AG20443 (cell line): ENCODE measurements at places on chromosomes 5 and 9.

- DNase-seq = no peak
These were observed 1083.0 kb downstream of the CDH9 start for GRCh38 chr5:25955337-25955736.

DNA sequence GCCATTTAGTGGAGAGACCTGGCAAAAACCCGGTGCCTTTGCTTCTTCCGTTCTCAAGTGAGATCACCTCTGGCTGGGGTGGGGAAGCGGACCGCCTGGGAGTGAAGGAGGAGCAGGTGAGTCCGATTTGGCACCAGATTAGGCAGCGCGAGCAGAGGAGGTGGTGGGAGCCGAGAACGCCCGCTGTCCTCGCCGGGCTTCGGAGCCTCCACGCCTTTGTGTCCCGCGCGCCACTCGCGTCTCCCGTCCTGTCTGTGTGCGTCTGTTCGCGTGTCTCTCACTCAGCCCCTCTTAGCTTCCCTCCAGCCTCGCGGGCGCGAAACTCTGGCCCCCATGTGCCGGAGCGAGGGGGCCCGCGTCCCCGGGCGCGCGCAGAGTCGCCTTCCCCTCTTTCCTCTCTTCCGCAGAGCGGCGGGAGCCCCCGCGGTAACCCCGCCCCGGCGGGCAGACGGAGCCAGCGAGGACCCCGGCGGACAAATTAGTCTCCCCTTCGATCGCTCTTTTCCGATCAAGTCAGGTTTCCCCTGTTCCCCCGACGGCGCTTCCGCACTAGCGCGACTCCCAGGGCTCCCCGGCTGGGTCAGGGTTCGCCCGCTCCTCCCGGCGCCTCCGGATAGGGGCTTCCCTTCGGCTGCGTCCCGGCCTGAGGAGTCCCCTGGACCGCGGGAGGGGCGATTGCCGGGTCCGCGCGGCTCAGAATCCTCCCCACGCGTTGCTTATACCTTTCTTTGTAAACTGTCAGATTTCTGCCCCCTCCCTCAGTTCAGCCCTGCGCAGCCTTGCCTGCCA lies 7.1 kb downstream of the POU4F3 start:
- no peak for DNase-seq

GRCh38 chr9:106920701-106921283 lies 57.8 kb downstream of the ZNF462 start:
- DNase-seq = peak; percentile 60

DNA sequence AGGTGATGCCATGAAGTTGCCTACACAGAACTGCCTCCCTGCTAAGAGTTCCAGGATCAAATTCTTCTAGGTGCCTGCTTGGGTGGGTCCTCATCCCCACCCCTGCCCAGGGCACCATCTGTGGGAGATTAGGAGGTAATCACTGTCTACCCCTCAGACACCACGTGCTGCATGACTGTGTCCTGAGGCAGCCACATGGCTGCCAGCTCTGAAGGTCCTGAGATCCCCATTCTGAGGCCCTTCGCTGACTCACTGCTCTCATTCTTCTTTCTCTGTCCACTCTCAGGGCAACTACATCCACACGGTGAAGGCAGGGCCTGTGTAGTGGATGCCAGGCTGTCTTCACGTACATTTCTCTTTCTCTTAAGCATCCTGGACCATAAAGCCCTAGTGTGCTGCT lies 222.9 kb upstream of the ANKRD55 start:
- DNase-seq = peak; percentile 85

- peak; percentile 99 for DNase-seq
These were observed at the start of gene PCYOX1L for GRCh38 chr5:149357370-149358293. TSS of gene PCYOX1L (plus strand) at chr5:149358046. CDS start at chr5:149358069, 23 bp downstream.

DNA sequence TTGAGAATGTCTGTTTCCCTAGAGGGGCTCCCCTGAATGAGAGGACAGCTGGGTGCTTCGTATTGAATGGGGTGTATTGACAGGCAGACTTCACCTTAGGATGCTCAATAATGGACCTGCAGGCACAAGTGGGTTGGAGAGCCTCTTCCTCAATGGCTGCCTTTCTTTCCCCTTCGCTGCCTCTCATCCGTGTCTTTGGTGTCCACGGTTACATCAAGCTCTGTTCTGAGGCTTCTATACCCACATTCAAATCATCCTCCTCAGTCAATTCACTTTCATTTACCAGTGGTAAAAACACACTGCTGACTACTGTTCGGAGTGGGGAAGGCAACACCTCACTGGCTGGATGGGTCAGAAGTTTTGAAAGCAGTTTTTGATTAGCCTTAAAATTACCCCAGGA lies 20.6 kb downstream of the LIX1 start:
- DNase-seq = no peak

DNA sequence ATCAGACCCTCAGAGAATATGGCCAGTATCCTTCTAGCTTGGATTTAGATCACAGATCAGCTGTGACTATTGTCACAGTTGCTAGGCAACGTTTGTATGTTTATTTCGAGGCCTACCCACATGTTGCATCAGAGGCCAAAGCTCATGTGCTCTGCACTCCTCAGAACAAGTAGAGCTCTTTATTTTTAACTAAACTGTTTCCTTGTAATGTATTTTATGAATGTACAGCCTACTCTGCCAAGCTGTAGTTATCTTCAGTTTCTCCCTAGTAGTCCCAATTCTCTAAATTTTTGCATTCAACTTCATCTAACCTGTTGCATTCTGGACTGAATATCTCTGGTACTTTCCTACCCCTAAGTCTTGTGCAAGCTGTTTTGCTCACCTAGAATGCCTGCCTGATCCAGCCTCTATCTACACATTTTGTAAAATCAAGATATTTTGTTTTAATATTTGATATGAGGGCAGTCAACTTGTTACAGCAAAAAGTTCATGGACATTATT lies 52.8 kb downstream of the CAST start:
- DNase-seq = peak; percentile 80

DNA sequence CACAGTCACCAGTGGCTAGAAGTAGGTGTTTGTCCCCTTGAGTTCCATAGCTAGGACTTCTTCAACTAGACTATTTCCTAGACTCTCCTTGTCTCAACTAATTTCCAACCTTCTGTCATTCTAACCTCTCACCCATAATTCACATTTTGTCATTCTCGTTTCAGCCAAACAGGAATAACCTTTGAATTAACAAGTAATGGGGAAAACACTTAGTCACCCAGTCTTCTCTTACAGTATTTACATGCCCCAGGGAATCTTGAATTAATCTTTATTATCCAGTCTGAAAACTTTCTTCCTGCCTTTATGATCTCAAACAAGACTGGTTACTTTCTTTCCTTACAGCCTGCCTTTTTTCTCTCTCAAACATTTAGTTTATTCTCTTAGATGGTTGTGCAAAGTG lies 63.3 kb upstream of the RUSC2 start:
- DNase-seq = no peak

- DNase-seq = no peak
These were observed 28.3 kb downstream of the SPTAN1 start for GRCh38 chr9:128580731-128581130.

DNA sequence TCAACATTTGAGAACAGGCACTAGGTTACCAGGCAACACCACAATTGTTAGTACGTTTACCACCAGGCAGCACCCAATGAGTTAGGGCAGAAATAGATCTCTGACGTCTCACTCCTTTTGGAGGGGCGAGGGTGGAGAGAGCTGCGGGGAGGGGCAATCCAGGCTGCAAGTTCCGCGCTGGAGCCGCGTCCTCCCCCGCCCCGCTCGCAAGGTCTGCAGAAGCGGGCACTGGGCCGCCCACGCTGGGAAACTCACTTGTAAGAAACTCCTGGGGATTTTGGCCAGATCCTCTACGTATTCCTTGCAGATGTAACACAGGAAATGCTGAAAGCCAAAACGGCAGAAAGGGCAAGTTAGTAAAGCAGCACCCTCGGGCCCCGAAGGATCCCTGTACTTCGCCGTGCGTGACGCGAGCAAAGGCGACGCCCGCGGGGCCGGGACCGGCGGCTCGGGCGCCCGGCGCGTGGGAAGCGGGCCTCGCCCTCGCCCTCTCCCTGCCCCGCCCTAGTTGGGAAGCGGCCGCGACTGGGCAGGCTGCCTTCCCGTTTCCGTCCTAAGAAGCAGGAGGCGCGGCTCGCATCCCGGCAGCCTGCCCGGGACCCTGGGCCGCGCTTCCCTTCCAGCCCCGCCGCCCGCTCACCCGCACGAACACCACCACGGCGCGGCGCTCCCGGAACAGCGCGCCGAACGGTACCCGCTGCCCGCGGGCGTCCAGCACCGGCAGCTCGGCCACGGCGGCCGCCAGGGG lies 493 bp downstream of the PRXL2C start:
- peak; percentile 90 for DNase-seq

GRCh38 chr5:89120719-89121118 lies 237.7 kb upstream of the MEF2C start:
- DNase-seq = peak; percentile 12

GRCh38 chr5:55313870-55314617 lies 6.3 kb downstream of the MTREX start:
- no peak for DNase-seq

- peak; percentile 58 for DNase-seq
These were observed 3.2 kb downstream of the NEK6 start for GRCh38 chr9:124260769-124261603.

DNA sequence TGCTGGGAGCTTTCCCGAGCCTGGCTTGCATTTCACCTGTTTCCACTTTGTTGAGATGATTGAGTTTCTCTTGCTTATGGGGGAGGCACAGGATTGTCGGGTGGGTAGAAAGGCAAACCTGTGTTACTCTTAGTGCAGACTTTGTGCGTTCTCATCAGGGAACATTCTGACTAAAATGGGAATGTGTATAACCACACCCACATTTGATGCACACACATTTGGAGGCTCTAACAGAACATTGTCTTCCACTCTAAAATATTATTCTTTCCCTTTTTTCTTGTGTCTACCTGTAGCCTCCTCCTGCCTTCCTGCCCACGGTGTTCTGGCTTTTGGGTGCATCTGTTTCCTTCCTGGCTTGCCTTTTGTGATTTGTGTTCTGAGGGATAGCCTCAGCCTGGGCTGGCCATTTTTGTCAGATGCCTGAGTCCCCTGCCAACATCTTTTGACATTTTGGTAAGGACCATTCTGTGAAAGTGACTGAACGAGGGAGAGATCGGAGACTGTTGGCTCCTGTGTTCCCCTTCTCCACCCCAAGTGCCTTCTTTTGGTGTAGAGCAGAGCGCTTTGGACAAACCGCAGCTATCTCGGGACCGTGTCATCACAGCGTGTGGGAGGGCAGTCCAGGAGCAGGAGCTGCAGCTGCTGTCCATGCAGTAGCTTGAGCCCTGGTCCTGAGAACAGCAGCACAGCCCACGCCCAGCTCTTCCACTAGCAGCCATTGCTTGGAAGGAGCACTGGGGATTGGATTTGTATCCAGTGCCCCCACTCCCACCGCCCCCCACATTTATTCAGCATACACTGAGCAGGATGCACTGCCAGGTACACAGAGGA lies 101.4 kb downstream of the ARHGAP26 start:
- DNase-seq = peak; percentile 71

- no peak for DNase-seq
These were observed 612.9 kb upstream of the TLE4 start for GRCh38 chr9:78958892-78959291.

- DNase-seq = no peak
These were observed 28.8 kb upstream of the TTLL11 start for GRCh38 chr9:122121931-122122330.

DNA sequence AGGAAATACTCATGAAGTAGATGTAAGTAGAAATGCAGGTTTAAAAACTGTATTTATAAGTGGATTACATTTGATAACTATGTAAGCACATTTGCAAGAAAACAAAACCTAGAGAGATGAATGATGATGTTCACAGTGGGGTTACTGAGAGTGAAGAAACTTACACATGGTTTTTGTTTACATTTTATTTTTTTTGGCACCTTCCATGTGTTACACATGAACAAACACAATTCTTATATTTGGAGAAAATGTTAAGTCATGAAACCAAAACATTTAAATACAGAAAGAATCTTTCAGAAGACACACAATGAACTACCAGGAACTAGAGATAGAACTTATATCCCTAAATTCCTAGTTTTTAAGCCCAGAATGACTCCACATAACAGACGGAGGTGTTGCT lies 51.5 kb upstream of the SPATA31E1 start:
- DNase-seq = no peak

GRCh38 chr5:65394087-65394486 lies 87.6 kb downstream of the ADAMTS6 start:
- DNase-seq = peak; percentile 79

DNA sequence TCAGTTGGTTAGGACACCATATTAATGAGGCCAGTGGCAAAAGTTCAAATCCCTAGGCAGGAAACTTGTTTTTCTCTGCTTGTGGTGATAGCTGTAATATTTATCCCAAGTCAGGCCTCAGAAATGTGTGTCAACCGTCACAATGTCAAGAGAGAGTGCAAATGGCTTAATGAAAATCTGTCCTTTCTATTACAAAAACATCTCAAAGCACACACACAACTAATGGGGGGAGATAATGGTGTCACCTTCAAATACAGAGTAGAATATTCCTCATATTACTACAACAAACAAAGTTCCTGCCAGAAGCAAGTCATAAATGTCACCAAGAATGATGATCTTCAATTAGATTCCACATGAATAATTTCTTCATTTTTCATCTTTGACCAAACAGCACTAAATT lies 127.2 kb upstream of the MARCHF11 start:
- DNase-seq = no peak

DNA sequence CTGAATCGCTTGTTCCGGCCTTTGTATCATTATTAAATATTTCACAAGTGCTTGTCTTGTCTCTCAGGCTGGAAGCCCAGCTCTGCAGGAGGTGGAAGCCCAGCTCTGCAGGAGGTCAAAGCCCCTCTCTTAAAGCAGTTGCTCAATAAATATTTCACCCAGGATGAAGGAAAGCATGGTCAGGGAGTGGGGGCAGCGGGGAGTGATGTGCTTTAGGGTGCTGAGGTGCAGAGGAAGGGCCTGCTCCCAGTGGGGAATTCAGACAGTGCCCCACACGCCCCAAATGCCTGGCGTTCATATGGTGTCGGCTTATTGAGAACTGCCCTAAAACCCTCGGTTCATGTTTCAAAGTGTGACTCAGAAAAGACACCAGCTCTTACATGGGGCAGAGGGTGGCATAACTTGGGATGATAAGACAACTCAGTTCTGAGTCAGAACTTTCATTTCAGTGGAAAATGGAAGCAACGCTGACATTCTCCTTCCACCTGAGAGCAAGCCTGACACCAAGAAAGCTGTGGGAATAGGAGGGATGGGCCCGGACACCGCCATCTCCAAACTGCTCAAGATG lies 114.3 kb upstream of the DAP start:
- no peak for DNase-seq

GRCh38 chr5:169801324-169801777 lies 164.3 kb downstream of the DOCK2 start:
- peak; percentile 45 for DNase-seq

- DNase-seq = no peak
These were observed 112.3 kb upstream of the WWC1 start for GRCh38 chr5:168179192-168179593.

GRCh38 chr9:76646249-76646648 lies 118.0 kb upstream of the PCA3 start:
- DNase-seq = no peak

DNA sequence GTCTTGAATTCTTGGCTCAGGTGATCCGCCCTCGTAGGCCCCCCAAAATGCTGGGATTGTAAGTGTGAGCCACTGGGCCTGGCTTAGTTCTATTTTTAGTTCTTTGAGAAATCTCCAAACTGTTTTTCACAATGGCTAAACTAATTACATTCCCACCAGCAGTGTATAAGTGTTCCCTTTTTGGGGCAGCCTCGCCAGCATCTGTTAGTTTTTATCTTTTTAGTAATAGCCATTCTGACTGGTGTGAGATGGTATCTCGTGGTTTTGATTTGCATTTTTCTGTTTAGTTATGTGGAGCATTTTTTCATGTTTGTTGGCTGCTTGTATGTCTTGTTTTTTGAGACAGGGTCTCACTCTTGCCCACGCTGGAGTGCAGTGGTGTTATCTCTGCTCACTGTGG lies 28.2 kb downstream of the CNOT6 start:
- no peak for DNase-seq
